ENCODE measurements at places on chromosomes 16 and 17. TPM values are rescaled to one million over a fixed set of nuclear protein-coding genes. Genes with fewer than 3 reads are reported as not detected.

- DNase-seq, result no peak
Measured at GRCh38 chr17:3927628-3928340, 11.5 kb upstream of the P2RX1 start.

- DNase-seq, result no peak
Measured at GRCh38 chr16:85650844-85651628, 37.7 kb downstream of the GINS2 start.

- no peak for DNase-seq
Measured at GRCh38 chr16:27950206-27950887, 113.2 kb downstream of the GSG1L start.

DNA sequence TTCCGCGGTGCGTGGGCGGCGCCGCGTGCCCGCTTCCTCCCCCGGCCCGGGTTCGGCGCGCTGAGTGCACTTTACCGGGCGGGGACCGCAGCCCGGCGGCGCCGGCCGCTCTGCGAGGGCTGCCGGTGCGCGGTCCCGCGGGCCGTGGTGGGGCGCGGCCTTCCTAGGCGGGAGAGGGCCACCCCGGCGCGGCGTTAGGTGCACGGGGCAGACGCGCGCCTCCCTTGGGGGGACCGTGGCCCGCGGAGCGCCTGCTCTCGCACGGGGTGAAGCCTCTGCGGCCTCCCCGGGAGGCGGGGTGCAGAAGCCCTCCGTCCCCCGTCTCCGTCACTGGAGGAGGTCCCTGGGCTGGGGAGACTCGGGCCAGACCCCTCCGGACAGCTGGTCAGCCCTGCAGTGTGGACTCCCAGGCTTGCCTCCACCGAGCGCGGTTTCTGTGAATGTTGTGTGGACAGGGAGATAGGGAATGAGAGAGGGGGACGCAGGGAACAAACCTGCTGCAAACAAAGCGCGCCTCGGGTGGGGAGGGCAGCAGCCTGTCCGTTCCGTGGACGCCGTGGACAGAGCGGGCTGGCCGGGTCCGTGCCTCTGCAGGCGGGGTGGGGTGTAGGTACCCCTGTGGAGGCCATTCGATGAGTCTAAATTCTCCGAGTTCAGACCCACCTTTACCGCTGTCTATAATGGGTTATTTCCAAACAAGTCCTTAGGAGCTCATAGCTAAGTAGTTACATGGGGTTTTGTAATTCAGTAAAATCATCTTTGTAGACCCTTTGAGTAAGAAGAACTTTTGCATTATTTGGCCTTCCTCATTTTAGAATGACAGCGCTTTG is 721 bp downstream of the TBCD start:
- DNase-seq, result peak; percentile 55

- no peak for DNase-seq
Measured at GRCh38 chr17:40730970-40731369, 24.2 kb downstream of the KRT25 start.

DNA sequence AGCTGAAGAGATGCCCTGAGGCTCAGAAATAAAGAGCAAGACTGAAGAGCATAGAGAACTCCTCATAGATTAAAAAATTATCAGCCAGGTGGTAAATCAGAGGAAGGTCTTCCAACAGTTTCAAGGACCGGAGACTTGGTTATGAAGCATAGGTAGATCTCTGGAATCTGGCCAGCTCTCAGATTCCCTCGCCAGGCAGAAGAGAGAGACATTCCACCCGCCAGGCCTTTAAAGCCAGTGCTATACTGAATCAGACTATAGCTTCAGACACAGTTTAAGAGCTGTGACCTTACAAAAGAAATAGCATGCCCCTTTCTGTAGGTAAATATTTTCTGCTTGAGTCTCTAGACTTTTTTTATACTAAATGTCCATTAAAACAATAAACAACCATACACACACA is 70.3 kb downstream of the NFATC3 start:
- no peak for DNase-seq

DNA sequence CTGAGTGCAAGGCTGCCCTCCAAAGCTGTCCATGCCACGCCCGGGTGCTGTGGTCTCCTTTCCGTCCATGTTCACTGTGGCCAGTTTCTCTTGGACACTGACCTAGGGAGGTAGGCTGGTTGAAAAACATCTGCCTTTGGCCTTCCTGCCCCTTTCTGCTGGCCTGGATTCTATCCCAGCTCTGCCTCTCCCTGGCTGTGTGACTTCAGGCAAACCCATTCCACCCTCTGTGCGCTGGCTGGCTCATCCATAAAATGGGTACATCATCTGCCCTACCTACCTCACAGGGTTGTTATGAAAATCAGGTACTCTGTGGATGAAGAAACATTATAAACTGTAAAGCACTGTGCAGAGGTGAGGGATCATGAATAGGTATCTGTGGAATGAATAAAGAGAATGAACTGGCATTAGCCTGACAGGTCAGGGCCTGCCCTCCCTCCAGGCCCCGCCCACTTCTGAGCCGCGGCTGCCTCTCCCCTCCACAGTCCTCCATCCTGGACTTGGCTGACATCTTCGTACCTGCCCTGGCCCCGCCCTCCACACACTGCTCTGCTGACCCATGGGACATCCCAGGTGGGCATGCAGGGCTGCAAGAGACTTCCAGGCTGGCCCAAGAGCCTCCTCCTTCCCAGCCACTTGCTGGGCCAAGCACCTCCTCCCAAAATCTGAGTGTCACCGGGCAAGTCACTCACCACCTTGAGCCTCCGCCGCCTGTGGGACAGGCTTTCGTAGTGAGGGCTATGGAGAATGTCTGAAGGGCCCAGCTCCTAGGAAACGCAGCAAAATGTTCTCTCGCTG is 7.0 kb upstream of the SPATA20 start:
- no peak for DNase-seq

GRCh38 chr16:80285104-80285503 is 255.7 kb upstream of the DYNLRB2 start:
- no peak for DNase-seq

Gene TUBB3
- not detected for polyA plus RNA-seq

Gene RETREG3
- 131 TPM for polyA plus RNA-seq

GRCh38 chr17:50511058-50511457 is 2.8 kb downstream of the MYCBPAP start:
- no peak for DNase-seq

Measured in naive thymus-derived CD8-positive, alpha-beta T cell (primary cell).